Stimulated activated CD4-positive, alpha-beta T cell treated with anti-CD3 and anti-CD28 coated beads, TNF-alpha, amount 100 ng/mL, for 24 hours (primary cell): ENCODE measurements at places on chromosomes 7 and 10.

DNA sequence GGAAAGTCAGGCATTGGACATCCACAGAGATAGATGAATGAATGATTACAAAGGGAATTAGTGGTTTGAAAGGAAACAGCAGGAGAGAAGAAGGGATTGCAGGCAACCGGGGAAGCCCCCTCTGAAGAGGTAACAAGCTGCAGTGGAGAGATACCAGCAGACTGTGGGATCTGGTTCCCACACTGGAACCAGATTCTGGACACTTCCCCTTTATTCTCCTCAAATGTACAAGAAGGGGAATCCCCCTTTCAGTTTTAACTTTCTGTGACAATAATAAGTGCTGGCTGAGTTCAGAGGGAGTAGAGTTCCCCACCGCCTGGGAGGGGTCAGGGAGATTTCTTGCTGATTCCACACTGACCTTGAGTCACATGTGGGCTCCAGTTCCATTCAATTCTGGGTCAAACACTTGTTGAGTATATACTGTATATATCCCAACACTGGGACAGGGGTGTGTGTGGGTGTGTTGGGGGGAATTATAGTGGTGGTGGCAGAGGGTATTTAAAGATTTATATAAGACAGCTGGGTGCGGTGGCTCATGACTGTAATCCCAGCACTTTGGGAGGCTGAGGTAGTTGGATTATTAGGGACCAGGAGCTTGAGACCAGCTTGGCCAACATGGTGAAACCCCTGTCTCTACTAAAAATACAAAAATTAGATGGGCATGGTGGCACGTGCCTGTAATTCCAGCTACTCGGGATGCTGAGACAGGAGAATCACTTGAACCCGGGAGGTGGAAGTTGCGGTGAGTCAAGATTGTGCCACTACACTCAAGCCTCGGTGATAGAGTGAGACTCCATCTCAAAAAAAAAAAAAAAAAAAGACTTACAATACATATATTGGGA, 16.5 kb upstream of the DDIT4 start:
- DNase-seq, result no peak

- no peak for DNase-seq
These were observed 648.5 kb upstream of the LRRN3 start for GRCh38 chr7:110442381-110442837.

GRCh38 chr7:123935436-123936381, 10.7 kb downstream of the SPAM1 start:
- no peak for DNase-seq

DNA sequence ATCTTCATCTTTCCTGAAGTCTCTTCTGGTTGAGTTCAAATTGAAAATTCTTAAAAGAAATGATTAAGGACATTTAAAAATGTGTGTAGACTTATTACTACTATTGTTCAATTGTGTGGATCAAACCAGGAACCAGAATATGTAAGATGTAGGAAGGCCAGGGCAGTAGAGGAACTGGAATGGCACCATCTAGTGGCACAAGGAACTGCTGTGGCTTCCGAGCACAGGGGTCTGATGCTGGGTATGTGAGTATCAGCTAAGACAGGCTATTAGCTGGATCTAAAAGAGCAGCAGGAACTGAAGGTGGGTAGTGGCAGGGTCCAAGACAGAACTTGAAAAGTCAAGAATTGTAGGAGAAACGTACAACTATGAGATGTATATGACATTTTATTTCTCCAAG, 247.3 kb downstream of the SEMA3A start:
- no peak for DNase-seq

GRCh38 chr7:67984326-67984725, 987.7 kb downstream of the TYW1 start:
- no peak for DNase-seq

- no peak for DNase-seq
These were observed 23.6 kb downstream of the PIP4K2A start for GRCh38 chr10:22690614-22691431.

DNA sequence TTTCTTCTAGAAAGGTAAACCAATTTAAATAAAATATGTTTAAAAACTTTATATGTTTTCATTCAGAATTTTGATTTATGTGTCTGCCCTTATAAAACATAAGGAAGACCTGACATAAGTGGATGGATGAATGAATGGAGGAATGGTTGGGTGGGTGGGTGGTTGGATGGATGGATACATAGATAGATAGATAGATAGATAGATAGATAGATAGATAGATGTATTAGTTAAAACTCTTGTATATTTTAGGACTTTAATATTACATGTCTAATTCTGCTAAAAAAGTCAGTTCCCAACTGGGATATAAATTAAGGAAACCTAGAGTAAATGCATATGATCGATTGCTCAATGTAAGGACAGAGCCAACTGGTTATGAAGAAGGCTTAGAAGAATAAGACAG, 156.3 kb upstream of the WNT16 start:
- no peak for DNase-seq

DNA sequence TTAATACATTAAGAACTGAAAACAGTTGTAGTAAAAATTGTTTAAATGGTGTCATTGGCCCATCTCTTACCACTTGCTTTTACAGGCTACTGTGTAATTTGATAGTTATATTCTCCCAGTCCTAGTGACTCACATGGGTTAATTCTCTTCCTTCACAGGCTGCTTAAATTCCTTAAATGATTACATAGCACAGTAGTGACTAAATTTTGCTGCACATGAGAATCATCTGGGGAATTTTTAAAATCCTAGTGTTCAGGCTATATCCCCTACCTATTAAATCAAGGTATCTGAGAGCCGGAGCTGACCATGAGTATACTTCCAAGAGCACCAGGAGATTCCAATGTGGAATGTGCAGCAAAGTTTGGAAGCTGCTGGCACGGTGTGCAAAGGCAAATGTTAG, 45.3 kb upstream of the ZNF800 start:
- DNase-seq, result no peak

DNA sequence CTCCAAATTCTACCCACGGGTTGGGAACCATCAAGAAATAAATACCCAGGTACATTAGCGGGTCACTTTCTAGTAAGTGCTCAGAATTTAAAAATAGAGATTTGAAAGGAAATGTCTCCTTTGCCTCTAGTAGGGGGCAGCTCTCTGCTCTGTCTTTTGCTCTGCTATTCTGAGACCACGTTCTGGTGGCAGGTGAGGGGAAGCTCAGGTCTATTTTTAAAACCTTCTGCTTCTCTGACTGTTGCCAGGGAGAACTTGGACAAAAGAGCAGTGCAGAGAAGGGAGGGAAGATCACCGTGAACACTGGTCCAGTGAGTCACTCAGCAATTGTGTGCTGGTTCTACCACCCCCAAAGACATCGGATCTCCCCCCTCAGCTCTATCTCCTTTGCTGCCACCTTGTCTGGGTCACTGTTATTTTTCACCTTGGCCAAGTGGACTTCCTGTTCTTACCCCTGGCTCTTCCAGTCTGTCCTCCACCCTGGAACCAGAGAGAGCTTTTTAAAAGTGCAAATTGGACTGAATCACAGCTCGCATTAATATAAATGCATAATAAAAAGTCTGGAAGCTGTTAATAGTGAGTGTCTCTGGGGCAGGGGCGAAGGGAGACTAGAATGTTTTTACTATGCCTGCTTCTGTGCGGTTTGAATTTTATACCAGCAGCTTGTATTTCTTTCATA, 72.4 kb upstream of the LOXL4 start:
- DNase-seq, result no peak

DNA sequence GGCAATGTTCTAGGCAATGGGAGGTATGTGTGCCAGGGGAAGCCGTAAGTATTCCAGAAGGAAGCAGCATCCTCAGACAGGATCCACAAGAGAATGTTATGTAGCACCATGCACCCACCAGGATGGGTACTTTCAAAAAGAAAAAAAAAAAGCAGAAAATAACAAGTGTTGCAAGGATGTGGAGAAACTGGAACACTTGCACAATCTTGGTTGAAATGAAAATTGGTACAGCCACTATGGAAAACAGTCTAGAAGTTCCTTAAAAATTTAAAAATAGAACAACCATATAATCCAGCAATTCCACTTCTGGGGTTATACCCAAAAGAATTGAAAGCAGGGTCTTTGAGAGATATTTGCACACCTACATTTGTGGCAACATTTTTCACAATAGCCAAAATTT, 20.2 kb downstream of the C10orf71 start:
- no peak for DNase-seq

DNA sequence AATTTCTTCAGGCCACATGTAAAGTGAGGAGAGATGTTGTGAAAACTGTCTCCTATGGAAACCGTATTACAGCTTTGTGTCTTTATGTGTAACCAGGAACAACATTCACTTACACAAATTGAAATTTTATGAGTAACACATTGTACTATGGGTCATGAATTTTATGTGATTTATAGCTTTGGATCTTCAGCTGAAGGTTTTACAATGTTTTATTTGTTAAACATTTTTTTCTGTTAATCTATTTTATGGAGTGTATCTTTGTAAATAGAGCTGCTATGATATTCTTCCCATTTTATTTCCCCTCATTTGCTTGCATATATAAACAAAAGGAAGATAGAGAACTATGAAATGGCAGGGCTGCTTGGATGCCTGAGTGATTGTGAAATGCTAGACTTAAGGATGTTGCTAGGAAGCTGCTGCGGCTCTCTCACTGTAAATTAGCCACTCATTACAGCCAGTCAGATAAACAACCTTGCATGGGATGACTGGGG, 104.5 kb upstream of the PCLO start:
- DNase-seq, result no peak

DNA sequence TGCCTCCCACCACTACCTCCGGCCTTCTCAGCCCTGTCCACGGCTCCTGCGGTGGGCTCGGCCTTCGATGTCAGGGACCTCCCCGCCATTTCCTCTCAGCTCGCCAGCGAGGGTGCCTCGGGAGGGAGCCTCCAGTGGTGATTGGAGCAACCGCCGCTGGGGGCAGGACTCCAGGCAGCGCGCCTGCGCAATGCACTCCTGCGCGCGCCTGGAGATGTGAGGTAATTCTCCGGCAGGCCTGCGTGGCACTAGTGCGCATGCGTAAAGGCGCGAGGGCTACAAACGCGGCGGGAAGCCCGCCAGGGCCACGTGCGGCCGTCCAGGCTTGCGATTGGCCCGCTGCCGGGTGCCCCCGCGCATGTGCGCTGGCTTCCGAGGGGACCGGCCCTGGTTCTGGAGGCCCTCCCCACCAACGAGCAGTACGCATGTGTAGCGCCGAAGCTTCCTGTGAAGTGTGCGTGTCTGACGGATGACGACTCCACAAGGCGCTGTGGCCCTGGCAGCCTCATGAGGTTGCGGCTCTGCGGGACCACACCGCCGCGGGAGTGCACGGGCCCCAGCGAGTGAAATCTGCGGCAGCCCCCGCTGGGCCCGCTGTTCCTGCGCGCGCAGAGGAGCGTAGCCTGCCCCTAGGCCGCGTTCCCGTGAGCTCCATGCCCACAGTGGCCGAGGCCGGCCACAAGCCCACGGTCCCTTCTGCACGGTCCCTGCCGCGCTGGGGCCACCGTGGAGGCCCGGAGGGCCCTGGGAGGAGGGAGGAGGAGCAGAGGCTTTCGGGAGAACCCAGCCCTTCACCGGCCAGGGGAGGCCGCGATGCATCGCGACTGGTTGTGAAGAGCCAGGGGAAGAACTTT, at the start of gene SYCE1:
SYCE1 (minus strand) TSS at position 143 of the 854 bp plus-strand sequence; CDS start at position 89, 54 bp downstream.
- DNase-seq, result no peak

DNA sequence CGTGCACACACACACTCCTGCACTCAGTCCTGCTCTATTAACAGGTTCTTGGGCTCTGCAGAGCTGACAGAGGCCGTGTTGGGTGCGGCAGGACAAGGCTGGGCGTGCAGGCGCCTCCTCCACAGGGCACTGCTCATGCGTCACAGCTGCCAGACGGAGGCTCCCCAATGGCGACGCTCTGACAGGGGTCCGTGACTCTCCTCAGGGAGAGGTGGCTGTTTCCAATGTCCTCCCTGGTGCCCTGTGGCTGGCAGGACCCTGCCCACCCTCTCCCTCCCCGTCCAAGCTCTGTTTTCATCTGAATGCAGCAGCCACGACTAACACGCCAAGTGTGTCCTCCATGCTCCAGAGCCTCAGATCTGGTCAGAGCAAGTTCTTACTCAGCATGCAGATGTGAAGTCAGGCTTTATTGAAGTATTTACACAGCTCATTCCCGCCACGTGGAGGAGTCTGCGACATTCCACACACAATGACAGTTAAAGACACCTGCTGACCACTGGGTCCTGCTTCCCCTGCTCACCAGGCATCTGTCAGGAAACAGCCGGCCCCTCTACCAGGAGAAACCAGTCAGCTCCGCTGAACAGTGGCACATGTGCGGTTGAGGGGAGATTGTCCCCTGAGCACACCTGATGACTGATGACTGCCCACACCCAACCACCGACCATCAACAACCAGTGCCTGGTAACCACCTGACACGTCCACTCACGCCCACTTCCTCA, 116.7 kb downstream of the VIPR2 start:
- no peak for DNase-seq

DNA sequence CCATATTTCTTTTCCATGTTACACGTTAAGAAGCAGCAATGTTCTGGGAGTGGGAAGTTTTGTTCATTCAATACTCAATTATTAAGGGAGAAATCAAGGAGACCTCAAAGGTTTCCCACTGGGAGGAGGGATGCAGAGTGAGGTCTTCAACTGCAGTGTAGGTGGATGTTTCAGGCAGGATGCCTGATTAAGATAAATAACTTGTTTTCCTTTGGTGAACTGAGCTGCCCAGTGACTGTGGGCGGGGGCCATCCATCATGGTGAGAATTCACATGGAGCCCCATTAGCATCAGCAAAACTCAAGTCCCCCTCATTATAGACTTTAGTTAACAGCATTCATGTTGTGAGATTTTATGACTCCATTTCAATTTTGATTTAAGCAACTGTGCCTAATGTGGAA, 121.1 kb downstream of the PLPP4 start:
- DNase-seq, result no peak

DNA sequence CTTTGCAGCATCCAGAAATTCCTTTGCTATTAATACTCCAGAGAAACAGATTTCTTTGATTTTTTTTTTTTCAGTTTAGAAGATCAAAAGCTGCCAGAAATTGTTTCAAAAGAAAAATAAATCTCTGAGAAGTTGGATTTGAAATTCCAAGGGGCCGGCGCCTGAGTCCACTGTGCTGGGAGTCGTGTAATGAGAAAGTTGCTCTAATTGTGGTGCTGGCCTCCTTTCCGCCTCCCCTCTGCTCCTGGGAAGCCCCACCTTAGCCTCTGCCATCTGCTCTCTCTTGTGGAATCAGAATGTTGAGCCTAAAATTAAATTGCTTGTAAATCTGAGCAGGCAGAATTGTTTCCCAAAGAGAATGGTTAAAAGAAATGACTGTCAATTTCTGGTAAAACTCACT, 93.3 kb downstream of the EMX2 start:
- DNase-seq, result no peak

GRCh38 chr10:93267521-93267920, 193.8 kb downstream of the CYP26A1 start:
- no peak for DNase-seq
